ENCODE measurements at places on chromosomes 6 and 20.

DNA sequence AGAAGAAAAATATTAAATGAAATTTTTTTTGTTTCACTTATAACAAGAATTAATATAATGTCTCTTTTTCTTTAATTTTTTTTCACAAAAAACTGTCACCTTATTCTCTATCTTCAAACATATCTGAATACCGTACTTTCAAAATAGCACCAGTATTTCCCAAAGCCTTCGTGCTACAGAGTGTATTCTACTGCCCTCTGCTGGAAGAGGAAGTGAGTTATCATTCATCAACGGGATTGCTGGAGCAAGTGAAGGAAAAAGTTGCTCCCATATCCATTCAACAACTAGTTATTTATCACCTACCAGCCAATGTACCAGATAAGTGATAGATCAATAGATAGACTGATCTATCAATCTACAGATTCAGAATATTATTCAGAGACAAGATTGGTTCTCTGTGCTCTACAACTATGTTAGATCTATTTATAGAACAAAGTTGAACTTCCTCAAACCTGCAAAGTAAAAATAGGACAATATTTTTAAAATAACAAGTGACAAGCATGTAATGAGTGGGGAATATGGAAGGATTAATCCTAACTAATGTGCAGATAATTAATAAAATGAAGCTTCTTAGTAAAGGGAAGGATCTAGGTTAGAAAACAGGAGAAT lies 26.7 kb upstream of the TFAP2B start:
- DNase-seq: no peak

DNA sequence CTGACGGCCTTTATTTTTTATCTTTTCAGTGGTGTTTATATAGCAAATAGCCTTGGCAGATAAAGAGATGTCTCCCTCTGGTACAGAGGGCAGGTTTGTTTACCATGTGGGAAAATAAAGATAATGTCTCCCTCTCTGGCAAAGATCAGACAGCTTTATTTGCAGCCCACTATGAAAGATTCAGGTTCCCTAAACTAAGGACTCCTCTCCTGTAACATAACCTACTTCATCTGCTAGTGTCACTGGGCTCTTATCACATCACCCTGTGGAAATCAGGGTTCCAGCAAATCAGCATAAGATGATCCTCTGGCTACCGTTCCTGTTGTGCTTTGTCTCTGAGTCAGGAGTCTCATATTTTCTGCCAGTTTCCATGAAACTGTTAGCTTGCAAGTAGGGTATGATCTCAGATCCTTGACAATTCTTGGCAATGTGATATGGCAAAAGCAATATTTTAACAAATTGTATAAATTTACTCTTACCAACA lies 3.1 kb downstream of the FBXL4 start:
- no peak for DNase-seq

GRCh38 chr6:34578445-34579262 lies 22.5 kb upstream of the SPDEF start:
- DNase-seq: no peak

GRCh38 chr20:53048387-53048786 lies 76.2 kb downstream of the TSHZ2 start:
- no peak for DNase-seq

GRCh38 chr6:26232940-26233648 lies 131.9 kb upstream of the BTN3A2 start:
- DNase-seq: no peak

GRCh38 chr6:90083891-90084290 lies 189.6 kb downstream of the GJA10 start:
- no peak for DNase-seq

DNA sequence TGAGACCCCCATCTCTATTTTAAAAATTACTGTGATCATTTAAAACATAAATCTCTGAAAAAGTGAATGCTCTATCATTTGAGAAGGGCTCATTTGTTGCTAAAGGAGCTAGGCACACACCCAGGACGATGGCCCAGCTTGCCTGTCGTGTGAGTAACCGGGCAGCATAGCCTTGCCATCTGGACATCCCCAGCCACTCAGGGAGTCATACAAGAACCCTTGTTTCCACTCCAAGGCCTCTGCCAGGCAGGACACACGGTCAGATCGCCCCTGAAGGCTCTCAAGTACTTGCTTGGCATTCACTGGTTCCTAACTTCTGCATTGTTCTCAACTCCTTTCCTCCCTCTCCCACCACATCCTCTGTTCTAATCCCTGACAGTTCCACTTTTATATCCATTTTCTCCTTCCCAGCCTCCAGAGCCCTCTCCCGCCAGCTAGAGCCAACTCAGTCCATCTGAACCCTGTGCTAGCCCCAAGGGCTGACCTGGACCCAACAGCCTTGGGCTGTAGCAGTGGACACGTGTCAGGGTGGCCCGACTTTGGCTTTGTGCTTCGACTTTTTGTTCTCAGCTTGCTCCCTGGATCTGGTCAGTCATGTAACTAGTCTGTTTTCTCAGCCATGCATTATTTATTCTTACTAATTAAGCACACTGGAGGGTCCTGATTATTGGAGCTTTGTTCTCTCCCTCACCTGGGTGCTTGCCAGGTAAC lies 15.7 kb upstream of the EZR start:
- DNase-seq: no peak

DNA sequence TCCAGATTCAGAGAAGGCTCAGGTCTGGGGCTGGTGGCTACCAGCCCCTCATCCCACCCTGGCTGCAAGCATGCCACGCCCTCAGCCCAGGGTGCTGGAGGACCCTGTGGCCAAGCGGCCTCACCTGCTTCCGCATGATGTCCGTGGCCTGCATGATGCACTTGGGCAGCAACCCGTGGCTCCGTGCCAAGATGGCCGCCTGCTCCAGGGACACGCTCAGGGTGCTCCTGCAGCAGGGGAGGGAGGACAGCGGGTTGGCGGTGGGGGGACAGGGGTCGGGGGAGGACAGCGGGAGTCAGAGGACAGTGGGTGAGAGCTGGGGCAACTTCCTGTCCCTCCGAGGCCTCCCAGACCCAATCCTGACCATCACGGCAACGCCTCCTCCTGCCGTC lies 200.1 kb downstream of the PREX1 start:
- DNase-seq: no peak

DNA sequence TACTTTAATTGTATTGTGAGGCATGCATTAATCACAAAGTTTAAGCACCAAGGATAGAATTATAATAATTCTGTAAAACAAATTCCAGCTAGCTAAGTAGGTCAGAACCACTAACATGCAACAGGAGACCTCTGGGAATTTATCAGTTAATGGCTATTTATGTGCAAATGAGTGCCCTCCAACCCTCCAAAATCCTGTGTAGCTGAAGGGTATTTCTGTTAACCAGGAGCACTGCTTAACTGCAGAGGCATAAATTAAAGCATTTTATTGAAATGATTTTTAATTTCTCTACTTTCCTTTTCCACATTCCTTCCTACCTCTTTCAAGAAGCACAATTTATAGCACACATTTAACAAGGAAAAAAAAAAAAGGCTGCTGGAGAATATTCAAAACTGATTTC lies 77.0 kb downstream of the MMS22L start:
- DNase-seq: no peak

DNA sequence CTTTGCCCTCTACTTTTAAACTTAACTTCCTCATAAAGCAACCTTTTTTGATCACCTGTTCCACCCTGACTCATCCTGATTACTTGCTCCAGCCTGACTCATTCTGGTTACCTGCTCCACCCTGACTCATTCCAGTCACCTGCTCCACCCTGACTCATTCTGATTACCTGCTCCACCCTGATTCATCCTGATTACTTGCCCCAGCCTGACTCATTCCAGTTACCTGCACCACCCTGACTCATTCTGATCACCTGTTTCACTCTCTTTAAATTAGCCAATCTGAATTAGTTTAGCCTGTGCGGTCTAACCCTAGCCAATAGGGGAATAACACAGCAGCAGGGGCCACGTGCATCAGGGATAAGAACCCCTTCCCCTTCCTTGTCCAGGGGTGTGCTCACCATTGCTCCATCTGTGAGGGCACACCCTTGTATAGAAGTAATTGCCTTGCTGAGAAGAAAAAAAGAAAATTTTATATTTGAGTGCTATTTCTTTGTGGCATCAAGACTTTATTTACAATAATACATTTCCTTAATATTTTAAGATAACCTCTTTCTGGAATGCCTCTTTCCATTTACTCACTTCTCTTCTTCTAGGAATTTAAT lies 17.9 kb downstream of the HLA-G start:
- peak; percentile 9 for DNase-seq

GRCh38 chr6:6287415-6287814 lies 33.0 kb downstream of the F13A1 start:
- DNase-seq: no peak

- no peak for DNase-seq
Observed at GRCh38 chr6:45424451-45424861, 46.7 kb upstream of the SUPT3H start.

DNA sequence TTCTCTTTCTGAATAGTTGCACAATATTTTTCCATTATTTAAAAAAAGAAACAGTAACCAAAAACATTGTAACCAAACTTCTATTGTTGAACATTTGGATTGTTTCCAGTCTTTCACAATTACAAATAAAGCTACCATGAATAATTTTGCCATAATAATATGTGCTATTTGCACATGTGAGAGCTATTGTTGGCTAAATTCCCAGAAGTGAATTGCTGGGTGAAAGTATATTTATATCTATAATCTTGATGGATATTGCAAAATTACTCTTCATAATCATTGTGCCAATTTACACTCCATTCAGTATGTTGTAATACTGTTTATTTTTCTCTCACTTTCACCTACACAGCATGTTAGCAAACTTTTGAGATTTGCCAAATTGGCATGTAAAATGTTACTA lies 36.6 kb upstream of the SLC22A16 start:
- no peak for DNase-seq
